Right ventricle myocardium inferior (tissue), 1 donor: ENCODE measurements at places on chromosomes 16 and 17.

- no peak for DNase-seq
Measured at GRCh38 chr16:25258861-25259179, 1.2 kb upstream of the ZKSCAN2 start.

GRCh38 chr16:1075546-1075945 lies 3.0 kb downstream of the SSTR5 start:
- no peak for DNase-seq

DNA sequence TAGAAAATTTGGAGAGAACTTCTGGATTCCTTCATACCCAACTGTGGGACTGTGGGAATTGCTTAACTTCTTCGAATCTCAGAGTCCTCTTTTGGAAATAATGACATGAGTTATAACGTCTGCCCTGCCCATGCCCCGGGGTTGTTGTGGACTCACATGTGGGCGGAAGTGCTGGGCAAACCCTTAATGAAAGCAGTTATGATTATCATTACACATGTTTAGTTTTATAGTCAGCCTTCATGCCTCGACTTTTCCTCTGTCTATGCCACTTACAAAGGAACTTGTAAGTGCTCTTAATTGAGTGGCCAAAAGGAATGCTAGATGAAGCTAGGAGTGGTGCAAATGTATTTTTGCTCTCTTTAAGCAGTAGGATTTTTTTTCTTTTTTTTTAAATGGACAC lies 3.9 kb downstream of the KRT27 start:
- DNase-seq, result no peak

GRCh38 chr16:2856686-2857450 lies 1.1 kb downstream of the PRSS22 start:
- no peak for DNase-seq

DNA sequence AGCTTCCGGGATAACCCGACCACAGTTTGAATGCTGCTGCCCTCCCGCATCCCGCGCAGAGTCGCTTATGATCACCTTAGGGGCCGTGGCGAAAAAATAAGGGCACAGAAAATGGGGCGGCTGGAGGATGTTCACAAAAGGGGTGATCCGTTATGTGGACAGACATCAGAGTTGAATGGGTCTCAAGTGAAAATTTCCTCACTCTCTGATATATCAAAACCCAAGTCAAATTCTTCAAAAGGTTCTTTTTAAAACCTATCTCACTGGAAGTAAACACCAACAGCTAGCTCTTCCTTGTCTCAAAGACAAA lies 400 bp upstream of the CEP112 start:
- no peak for DNase-seq

- DNase-seq, result no peak
Measured at GRCh38 chr16:12002447-12003006, 26.0 kb downstream of the SNX29 start.

- DNase-seq, result no peak
Measured at GRCh38 chr16:12721841-12722421, 81.8 kb downstream of the CPPED1 start.

- no peak for DNase-seq
Measured at GRCh38 chr17:14826358-14826757, 438.8 kb downstream of the PMP22 start.

DNA sequence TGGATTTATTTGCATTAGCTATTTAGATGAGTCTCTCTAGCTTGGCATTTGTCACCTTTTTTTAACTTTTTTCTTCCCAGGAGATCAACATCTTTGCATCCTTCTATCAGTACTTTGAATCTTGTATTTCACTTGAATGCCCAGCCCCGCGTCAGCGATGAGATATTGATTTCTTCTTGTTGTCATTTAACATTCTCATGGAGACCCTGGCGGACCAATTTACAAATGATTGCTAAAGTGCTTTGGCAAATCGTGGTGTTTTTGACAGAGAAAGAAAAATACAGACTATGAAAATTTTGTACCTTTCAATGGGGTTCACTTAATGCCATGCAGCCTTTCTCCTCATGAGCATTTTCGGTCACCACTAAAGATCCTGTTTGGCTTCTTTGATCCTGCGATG lies 269.7 kb downstream of the ABCC12 start:
- DNase-seq, result no peak

DNA sequence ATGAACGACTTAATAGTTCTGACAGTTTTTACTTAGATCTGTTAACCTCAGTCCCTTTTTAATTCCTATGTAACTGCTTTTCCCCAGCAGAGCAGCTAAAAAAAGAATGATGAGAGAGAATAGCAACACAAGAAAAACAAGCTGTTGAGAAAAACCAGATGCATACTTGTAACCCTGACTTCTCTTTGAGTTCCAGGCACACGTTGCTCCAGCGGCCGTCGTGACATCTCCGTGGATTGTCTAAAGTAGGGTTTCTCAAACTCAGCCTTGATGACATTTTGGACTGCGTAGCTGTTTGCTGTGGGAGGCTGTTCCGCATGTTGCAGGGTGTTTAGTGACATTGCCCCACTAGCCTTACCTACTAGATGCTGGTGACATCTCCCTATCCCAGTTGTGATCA lies 324.0 kb downstream of the SNX29 start:
- DNase-seq, result no peak

GRCh38 chr16:81987706-81988105 lies 23.6 kb downstream of the SDR42E1 start:
- DNase-seq, result no peak
